GM12878 (cell line): ENCODE measurements at places on chromosomes 6 and 20. TPM values are rescaled to one million over a fixed set of nuclear protein-coding genes. Genes with fewer than 3 reads are reported as not detected.

DNA sequence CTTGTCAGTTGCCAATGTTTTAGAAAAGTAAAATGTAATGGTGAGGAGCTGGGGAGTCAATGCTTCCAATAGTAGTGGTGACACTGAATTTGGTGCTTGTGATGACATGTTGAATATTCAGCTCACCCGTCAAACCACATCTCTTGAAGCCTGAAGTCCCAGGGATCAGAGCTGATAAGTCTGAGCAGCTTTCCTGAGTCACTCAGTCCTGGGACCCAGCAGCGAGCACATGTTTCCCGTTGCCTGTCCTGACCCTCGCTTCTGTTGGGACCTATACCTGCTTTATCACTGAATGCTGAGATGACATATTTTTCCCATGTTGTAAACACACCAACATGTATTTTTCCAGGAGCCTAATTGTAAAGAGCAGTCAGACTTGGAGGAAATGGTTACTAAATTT is 693.6 kb downstream of the QKI start:
- no peak for DNase-seq

DNA sequence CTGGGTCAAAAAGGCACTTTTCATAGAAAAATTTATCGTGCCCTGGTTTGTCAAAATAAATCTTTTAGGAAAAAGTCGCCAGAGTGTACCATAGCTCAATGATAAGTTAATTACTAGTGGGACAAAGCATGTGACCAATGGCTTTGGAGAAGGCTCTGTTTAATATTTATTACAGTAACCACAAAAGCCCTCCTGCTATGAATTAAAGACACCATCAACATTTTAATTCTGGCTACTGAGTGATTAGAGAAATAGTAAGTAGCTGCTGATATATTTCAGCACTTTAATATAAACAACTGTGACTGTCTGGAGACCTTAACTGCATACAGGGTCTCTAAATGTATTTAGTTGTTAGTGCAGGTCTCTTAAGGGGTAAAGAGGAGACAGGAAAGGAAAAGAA is 38.3 kb downstream of the KIF13A start:
- DNase-seq: no peak

DNA sequence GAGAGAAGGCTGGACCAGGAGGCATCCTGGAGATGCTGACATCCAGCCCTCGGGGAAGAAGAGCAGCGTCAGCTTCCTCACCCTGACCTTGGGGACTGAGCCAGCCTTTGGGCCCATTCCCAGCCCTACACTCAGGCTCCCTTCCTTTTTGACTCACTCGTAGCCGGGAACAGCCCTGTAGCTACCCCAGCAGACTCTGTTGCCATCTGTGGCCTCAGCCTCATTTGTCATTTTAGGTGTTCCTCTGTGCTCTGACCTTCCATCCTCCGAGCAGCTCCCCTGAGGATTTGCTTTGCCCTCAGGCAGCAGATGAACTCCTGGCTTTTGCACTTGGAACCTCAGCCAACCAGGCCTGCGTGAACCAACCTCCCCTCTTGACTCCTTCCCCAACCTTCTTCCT is 67.5 kb downstream of the ELOVL2 start:
- DNase-seq: no peak

DNA sequence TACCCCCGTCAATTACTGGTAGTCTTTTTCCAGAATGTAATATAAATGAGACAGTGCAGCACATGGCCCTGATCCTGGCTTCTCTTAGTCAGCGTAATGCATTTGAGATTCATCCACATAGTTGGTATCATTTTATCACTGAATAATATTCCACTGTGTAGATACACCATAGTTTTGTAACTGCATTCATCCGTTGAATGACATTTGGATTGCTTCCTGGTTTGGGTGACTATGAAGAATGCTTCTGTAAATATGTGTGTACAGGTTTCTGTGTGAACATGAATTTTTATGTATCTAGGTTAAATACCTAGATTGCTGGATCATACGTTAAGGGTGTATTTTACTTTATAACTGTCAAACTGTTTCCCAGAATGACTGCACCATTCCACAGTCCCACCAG is 62.6 kb upstream of the STMND1 start:
- no peak for DNase-seq

- DNase-seq: no peak
Measured at GRCh38 chr6:168737481-168737880, 296.5 kb downstream of the SMOC2 start.

DNA sequence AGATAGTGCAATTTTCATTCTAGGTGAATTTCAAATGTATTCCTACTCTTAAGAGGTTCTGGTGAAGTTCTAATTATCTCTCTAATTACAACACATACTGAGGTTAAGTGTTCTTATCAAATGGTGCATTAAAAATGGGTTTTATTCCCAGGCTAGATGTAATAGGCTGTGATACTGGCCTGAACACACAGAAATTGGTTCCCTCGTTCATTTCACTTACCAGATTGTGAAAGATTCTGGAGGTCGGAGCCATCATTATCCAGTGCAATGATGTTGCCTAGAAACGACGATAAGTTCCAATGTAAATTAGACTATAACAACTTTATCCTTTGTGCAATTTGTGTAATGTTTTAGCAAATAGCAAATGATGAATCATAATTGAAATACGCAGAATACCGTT is 172.6 kb upstream of the SOX4 start:
- DNase-seq: no peak

DNA sequence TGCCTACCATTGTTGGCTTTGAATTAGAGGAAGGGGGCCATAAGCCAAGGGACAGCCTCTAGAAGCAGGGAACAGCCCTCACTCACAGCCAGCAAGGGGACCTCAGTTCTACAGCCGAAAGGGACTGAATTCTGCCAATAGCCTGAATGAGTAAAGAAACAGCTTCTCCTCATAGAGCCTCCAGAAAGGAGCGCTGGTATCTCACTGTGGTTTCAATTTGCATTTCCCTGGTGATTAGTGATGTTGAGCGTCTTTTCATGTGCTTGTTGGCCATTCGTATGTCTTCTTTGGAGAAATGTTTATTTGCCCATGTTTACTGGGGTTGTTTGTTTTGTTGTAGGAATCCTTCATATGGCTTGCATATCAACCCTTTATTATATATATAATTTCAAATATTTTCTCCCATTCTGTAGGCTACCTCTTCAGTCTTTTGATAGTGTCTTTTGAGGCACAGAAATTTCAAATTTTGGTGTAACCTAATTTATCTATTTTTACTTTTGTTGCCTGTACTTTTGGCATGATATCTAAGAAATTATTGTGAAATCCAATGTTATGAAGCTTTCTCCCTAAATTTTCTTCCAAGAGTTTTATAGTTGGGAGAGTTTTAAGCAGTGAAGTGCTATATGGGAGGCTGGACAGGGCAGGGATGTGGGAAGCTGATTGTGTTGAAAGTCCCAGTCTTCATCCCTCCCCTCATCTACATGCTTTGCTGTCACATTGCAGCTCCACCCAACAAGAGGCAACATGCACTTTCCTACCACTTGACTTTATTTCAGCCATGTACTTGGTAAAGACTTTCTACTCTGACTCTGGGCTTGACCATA is 82.3 kb upstream of the SHLD1 start:
- DNase-seq: no peak

The DEF6 gene
- 58.1 and 66.3 TPM in 2 replicates for total RNA-seq

The NKX2-4 gene
- total RNA-seq: not detected in 2 replicates

The FOXA2 gene
- total RNA-seq: not detected in 2 replicates

The HLA-DRB5 gene
- 84.0 and 88.3 TPM in 2 replicates for total RNA-seq

The SPATA25 gene
- 1.0 and 2.4 TPM in 2 replicates for total RNA-seq
